H4 (cell line): ENCODE measurements at places on chromosomes 1 and 21.

DNA sequence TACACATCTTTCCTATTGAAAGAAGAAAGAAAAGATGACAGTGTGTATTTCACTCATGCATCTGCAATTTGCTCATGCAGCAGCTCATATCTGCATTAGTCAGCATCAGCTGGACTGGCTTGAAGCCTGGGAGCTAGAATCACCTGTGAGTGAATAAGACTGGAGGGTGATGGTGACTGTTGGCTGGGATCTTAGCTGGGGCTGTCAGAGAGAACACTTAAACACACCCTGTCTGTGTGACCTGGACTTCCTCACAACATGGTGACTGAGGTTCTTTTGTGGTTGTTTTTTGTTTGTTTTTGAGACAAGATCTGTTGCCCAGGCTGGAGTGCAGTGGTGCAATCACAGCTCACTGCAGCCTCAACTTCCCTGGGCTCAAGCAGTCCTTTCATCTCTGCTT is 24.9 kb downstream of the KLHDC7A start:
- no peak for DNase-seq

DNA sequence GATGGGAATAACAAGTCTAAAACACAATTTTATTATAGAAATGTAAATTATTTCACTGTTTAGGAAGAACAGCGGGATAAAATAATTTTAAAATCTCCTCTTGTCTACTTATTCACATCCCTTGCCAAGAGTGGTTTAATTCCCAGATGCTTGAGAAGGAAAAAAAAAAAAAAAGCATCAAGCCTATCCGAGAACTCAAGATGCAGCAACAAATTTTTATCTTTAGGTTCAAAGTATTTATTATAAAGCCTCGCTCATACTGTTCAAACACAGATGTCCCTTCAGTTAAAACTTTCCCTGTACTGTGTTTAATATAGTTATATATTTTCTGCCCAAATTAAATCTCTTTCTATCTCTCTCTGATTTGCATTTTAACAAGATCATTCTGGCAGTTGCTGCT is 1615.8 kb downstream of the PLA2G4A start:
- DNase-seq, result no peak

DNA sequence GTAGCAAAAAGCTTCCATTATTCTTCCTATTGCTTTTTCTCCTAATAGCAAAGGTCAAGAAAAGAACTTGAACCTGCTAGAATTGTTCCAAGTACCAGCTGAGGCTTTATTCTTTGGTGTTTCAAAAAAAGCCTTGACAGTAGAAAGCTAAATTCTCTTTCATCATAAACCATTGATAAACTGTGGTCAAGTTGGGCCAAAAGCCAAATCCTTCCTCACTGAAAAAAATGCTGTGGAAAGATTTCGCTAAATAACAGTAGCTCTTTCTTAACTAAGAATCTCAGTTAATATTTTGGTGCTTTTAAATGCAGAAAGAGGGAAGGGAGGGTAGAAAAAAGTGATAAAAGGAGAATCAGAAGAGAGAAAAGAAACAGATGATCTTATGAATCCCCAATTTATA is 14.0 kb upstream of the JAM2 start:
- DNase-seq, result no peak

DNA sequence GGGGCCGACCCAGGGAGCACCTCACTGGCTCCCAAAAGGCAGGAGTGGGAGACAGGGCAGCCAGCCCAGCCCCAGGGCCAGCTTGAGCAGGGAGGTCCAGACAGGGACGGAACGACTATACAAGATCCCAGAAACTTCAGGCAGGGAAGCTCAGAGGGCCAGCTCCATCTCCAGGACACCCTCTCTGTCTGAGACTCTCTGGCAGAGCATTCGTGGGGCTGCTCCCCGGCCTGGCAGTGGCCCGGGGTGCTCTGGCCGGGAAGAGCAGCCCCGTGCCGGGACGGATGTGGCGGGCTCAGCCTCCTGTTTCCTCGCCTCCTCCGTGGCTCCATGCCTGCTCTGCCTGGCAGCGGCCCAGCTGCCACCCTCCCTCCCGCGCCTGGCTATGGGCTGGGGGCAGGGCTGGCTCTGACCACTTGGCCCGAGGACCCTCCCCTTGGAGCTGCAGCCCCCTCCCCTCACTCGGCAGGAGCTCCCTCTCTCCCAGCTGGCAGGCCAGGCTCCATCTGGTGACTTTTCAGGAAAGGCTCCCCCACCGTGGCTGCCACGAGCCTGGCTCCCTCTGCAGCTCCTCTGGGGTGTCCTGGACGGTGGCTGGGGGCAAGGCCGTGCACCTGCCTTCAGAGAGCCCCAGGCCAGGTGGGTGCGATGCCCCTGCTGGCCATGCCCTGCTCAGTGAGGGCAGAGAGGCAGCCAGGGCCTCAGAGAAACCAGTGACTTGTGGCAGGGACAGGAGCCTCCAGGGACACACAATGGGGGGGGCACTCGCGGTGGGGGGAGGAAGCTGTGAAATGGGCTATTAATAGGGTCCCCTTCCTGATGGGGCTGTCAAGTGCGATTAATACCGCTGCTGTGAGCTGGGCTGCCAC is 5.6 kb upstream of the PLCH2 start:
- no peak for DNase-seq

- no peak for DNase-seq
Measured at GRCh38 chr1:25185409-25186160, 46.7 kb downstream of the SYF2 start.

GRCh38 chr1:76288758-76289483 is 214.4 kb downstream of the ST6GALNAC3 start:
- no peak for DNase-seq

- DNase-seq, result peak; percentile 72
Measured at GRCh38 chr21:41167348-41168342, at the start of gene BACE2. Gene BACE2 (plus strand): TSS chr21:41168160. CDS start chr21:41168264, 104 bp downstream.

GRCh38 chr21:14677013-14677412 is 130.9 kb upstream of the SAMSN1 start:
- no peak for DNase-seq

GRCh38 chr1:2350911-2351655 is 40.3 kb downstream of the MORN1 start:
- DNase-seq, result no peak

- no peak for DNase-seq
Measured at GRCh38 chr1:214019499-214019898, 31.7 kb downstream of the PROX1 start.

- DNase-seq, result no peak
Measured at GRCh38 chr1:116537040-116537831, 33.6 kb downstream of the CD58 start.

- DNase-seq, result no peak
Measured at GRCh38 chr1:49864581-49864980, 159.2 kb downstream of the AGBL4 start.

GRCh38 chr1:63200676-63201075 is 121.7 kb upstream of the FOXD3 start:
- DNase-seq, result no peak

- DNase-seq, result no peak
Measured at GRCh38 chr1:110032327-110032726, 2.1 kb upstream of the STRIP1 start.

- DNase-seq, result peak; percentile 71
Measured at GRCh38 chr21:24112020-24112419, 1495.3 kb downstream of the MRPL39 start.

- DNase-seq, result no peak
Measured at GRCh38 chr21:36608041-36608896, 90.6 kb upstream of the SIM2 start.

GRCh38 chr1:118927427-118928187 is 60.5 kb downstream of the TBX15 start:
- no peak for DNase-seq

DNA sequence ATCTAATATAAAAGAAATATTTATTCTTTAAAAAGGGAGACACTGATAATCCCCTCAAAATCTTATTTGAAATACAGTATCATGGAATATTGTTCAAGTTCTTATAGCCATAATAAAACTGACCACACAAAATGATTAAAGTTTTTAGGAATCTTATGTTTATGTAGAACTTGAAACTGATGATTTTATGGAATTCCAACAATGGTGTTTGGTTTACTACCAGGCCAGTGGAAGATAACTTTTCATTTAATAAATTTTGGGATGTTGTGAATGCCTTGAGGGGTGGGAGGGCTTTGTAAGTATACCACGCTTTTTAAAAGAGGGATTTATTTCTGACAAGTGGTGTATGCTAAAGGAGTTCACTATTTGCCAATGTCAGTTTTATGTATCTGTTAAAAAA is 87.7 kb downstream of the RAB3GAP2 start:
- no peak for DNase-seq

DNA sequence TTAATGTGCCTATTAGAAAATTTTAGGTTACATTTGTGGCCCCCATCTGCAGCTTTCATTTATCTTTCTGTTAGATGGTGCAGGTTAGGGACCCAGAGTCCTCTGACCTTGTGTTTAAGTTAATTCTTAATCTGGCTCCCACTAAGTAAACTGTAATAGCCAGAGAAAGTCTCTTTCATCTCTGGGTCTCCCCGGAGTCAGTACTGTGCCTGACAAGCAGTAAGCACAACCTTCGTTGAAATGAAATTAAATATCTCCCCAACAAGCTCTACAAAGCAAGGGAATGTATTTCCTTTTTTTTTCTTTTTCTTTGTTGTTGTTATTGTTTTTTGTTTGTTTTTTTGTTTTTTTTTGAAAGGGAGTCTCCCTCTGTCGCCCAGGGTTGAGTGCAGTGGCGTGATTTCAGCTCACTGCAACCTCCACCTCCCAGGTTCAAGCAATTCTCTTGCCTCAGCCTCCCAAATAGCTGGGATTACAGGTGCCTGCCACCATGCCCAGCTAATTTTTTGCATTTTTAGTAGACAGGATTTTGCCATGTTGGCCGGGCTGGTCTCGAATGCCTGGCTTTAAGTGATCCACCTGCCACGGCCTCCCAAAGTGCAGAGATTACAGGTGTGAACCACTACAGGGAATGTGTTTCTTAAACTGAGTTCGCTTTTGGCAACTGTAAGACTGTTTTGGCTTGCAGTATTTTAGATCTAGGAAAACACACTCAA is 81.6 kb downstream of the HHIPL2 start:
- no peak for DNase-seq
